Right forelimb (tissue), 1 donor: ENCODE measurements at places on chromosomes 11 and 22.

DNA sequence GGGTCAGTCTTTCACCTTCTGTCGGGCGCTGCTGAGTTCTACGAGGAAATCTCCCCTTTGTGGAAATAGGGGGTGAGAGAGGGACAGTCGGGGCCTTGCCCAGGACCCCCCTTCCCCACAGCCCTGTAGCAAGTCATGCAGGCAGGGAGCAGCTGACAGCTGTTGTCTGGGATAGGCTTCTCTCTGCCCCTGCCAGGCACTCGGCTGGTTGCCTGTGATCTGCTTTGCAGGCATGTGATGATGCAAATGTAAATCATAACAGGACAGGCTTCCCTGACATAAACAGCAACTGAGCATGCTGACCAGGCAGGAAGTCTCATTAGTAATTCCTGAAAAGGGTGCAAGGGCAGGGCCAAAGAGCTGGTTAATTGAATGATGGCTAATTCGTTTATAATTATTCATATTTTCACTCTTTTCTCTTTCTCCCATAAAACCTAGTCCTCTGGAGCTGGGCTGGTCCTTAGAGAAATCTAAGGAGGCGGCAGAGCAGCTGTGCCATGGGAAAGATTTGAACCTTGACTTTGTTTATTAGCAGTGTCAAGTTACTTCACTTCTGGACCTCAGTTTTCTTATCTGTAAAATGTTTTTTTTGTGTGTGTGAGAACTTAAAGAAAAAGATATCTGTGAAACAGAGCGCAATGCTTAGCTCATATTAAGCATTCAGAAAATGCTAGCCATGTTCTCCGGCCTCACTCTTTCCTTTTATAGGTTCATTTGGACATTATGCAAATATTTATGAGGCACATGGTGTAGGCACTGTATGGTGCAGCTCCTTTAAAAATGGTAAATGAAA, 129.7 kb downstream of the LDLRAD3 start:
- DNase-seq = peak; percentile 78

GRCh38 chr11:2580061-2580421, 119.8 kb downstream of the KCNQ1OT1 start:
- peak; percentile 21 for DNase-seq

GRCh38 chr11:119415966-119416365, 7.0 kb downstream of the THY1 start:
- no peak for DNase-seq

GRCh38 chr11:17978553-17979287, 34.1 kb downstream of the SERGEF start:
- peak; percentile 50 for DNase-seq

- DNase-seq = no peak
These were observed 1341.8 kb downstream of the TBC1D22A start for GRCh38 chr22:48104102-48104738.

GRCh38 chr11:78822931-78823423, 248.3 kb upstream of the NARS2 start:
- DNase-seq = no peak

GRCh38 chr11:47400768-47401279, 7.6 kb upstream of the SLC39A13 start:
- DNase-seq = no peak

GRCh38 chr11:16789560-16790485, 51.4 kb downstream of the C11orf58 start:
- DNase-seq = no peak

DNA sequence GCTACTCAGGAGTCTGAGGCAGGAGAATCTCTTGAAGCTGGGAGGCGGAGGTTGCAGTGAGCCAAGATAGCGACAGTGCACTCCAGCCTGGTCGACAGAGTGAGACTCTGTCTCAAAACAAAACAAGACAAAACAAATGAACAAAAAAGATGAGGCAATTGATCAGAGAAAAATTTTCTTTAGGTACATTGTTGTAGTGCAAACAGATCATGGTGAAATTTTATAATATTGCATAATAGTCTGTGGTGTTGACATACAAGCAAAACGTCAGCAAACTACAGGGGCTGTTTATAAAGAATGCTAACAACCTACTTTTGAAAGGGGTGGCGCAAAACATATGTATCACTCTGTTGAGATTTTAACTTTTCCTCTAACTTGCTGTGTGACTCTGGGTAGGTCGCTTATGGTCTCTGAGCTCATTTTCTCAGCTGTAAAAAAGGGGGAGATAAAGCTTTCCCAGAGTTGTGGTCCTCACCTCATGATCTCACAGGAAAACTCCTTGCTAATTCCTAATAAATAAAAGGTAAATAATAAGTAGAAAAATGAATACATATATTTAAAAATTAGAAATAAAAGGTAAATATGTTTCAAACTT, 64.8 kb upstream of the NUP160 start:
- no peak for DNase-seq

- DNase-seq = no peak
These were observed 7.6 kb downstream of the XBP1 start for GRCh38 chr22:28792491-28793383.

GRCh38 chr11:73381589-73381988, 5.4 kb downstream of the RELT start:
- DNase-seq = no peak

DNA sequence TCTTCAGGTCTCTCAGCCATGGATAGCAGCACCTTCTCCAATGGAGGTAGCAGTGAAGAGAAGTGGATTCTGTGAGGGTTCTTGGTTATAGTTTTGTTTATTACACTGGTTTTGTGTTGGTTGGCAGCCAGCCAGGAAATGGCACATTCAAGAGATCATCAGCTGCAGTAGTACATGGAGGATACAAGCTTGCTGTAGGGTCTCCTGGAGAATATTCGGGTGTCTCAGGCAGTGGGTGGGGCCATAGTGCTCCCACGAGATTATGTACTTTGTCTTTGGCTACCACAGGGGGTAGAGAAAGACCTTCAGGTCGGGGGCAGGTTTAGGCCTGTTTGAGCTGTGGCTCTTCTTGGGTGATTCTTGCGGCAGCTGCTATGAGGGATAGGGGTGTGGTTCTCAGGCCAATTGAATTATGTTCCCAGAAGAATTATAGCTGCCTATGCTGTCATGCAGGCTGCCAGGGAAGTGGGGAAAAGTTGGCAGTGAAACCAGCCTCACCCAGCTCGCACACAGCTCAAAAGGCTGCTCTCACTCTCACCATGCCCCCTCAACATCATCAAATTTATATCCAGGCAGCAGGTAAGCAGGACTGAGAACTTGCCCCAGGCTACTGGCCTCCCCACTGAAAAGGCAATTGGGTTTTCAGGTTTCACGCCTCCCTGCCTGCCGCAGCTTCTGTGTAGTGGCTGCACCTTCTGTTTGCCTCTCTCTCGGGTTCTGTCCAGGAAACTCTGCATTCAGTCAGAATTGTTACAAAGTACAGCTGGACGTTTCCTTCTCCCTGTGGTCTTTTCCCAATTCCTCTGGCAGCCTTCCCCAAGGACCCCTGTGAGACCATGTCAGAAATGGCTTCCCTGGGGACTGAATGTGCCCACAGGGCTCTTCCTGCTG, 435.5 kb downstream of the LUZP2 start:
- DNase-seq = no peak

DNA sequence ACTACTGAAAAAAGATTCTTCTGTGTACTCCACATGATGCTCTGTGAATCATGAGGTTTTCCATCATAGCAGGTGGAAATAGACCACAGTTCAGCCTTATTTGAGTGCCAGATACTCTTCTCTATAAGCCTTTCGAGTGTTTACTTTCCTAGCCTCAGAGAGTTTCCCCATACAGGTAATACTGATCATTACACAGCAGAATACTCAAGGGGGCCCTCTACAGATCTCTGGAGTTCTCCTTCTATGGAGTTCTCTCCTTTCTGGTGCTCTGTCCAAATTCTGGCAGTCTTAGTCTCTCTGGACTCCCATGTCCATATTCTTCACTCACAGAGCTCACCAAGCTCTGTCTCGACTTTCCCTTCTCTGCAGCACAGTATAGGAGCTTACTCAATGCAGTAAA, 175.7 kb upstream of the CARD18 start:
- no peak for DNase-seq

DNA sequence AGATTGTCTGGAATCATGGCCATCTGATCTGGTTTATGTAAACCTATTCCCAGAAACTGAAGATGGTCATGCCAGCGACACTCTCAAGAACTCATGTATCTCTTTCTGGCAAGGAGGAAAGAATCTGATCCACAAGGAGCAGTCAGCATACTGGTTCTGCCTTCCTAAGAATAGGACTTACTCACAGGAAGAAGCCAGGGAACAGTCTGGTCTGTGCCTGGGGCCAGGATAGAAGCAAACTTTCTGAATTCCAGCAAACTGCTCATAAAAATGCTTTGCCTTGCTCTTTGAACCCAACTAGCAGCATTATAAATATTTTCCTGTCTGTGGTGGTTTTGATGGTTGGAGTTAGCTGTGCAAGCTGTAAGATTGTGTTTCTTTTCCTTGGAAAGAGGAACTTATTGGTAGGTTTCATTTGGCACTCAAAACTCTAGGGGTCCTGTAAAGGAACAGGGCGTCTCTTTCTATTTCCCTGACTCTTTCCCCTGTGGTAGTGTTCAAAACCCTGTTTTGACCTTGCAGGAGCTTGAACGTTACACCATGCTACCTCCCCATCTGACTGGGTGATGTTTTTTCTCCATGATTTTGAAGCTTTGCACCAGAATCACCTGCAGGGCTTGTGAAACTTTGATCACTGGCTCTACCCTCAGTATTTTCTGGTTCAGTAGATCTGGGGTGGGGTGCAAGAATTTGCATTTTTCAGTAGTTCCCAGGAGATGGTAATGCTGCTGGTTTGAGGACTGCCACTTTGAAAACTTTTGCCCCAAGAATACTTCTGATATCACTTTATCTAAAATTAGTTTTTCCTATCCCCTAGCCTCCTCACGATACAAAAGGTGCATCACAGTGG, 627.8 kb upstream of the ANO5 start:
- no peak for DNase-seq

DNA sequence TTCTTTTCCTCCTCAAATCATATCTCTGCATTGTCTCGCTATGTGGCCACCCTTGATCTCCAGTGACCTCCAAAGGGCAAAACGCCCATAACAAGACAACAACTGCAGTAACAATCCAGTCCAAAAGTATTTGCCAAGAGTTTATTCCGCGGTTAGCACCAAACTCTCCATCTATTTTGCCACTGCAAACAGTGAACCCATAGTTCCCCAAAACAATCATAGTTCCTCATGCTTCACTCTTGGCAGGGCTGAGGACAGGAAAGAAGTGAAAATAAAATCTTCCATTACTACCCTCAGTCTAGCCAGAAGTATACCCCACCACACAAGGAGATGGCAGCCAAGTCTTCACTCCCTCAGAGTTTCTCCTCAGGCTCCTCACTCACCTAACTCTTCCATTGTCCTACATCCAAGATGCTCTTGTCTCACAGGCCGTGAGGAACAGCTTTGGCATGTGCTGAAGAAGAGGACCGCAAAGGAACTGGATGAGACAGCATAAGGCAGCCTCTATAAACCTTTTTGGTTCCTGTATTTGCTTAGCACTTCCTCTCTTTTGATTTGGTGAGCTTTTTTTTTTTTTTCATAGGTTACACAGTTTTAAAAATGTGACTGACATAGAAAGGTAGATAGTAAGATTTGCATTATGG, at the start of gene LPXN:
TSS of gene LPXN (minus strand) at position 480 of the 644 bp plus-strand sequence. CDS start at position 396, 84 bp downstream.
- no peak for DNase-seq

DNA sequence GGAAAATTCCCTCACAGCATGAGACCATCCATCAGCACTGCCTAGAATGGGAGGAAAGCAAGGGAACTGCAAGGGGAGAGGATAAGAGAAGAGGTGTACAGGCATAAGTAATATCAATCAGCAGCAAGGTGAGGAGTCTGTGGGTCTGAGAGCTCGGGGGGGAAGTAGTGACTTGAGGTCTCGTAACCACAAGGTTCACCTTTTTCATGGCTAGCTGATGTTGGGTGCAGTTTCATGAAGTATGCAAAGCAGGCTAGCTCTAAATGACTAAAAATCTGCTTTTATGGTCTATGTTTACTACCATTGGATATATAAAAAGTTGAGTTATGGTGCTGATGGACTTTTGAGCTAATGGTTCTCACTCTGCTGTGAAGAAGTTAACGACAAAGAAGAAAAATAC, 35.8 kb downstream of the OR4C6 start:
- no peak for DNase-seq

DNA sequence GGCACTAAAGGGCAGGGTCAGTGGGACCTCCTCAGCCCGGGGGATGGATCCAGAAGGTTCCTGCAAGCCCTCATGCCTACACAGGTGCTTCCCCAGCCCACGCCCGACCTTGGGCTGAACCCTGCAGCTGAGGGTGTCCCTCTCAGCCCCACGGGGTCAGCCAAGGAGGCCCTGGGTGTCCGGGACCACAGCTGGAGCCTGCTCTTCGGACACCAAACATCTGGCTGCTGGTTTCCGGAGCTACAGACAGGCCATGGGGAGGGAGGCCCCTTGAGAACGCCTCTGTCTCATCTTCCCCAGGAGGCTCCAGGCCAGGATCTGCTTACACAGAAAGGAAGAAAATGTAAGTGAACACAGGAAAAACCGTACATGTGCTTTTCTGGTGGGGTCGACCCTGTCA, 355.7 kb downstream of the MN1 start:
- DNase-seq = no peak

GRCh38 chr11:128687321-128687720, 6.6 kb upstream of the FLI1 start:
- DNase-seq = no peak

DNA sequence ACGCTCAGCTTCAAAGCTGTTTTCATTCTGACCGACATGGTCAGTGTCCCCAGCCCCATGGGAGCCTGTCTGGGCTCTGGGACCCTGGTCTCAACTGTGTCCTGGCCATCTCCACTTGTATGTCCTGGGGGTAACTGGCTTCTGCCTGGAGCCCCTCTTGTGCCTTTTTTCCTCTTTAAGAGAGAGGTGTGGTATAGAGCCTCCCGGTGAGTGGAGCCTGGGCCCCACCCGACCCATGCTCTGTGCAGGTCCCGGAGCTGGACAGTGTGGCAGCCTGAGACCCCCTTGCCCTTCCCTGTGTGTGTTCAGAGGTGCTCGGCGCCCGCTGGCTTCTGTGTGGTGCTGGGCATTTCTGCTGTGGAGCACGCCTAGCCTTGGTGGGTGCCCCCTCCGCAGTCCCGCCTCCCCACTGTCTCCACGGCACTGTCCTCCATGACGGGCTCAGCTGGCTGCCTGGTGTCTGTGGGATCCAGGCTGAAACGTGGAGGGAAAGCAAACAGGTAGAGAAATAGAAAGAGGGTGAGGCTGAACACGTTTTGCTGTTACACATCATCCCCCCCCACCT, 74.9 kb downstream of the PARVB start:
- DNase-seq = no peak

GRCh38 chr11:12434325-12434654, 56.9 kb downstream of the PARVA start:
- DNase-seq = no peak

- no peak for DNase-seq
These were observed 353.2 kb downstream of the CADM1 start for GRCh38 chr11:115151010-115151409.

DNA sequence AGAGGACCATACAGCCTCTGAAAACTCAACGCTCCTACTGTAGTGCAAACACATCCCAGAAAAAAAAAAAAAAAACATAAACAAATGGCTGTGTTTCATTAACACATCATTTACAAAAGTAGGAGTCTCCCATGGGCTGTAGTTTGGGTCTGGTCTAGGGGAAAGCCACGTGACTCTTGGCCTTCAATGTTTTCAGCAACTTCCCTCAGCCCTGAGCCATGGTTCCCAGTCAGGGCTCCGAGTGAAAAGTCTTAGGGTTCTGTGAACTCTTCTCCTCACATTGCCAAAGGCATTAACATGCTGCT, 58.5 kb downstream of the CSNK2A3 start:
- DNase-seq = no peak
